ENCODE measurements at places on chromosomes 5 and 9.

DNA sequence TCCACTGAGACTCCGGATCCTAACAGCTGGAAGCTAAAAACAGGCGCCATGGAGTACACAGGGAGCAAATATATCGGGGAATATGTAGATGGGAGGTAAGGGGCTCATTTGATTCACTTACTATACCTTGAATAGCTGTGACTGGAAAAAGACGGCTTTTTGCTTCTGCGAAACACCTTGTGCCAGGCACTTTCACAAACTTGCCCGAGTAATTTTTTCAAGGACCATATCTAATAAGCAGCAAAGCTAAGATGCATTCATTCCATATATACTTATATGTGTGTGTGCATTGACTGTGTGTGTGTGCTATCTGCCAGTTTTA is 178 bp downstream of the MORN5 start:
- DNase-seq = no peak

DNA sequence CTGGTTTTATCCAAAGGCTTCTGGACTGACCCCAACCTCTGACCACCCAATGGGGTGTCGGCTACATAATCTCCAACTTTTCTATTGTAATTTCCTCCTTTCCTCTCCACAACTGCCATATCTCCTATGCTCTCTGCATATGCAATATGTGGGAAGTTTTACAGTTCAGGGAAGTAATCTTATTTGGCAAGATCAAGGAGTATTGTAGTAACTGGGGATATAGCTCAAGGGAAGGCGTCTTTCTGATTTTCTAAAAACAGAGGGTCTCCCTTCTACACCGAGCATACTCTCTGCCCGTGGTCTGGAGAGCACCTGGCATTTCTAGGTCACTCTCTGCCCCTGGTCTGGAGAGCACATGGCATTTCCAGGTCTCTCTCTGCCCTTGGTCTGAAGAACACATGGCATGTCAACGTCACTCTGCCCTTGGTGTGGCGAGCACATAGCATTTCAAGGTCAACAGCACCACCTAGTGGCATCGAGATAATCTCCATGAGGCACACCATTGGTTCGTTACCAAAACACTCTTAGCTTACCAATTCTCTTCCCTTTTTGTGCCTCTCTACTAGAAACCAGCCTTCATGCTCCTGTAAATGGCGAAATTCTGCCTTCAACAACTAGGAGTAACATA is 616.4 kb upstream of the NUDT12 start:
- DNase-seq = no peak

DNA sequence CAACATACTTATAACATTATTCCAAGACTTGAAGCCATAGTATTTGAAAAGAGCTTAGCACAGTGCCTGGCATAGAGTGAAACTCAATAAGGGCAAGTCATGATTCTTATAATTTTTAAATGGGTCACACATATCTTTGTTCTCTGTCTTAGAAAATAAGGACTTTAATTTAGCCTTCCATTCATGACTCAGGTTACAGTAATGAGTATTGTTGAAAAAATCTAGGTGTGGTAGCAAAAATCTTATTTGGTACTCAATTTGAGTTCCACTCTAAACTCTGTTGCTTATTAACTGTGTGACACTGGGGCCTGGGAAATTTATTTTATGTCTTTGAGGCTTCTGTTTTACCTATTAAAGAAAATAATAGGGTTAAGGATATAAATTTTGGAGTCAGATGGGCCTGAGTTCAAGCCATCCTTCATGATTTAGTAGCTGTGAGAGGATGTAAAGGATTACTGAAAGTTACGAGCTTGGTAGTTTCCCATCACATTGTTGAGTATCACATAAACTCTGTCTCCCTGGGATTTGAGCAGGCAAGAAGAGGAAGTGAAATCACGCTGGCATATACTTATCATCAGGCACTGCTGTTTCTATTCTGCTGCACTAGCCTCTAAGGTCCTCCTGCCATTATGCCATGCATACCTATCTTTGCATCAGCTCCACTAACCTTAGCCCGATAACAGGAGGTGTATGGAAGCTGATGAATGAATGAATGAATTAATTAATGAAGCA is 1.5 kb downstream of the SPINK9 start:
- no peak for DNase-seq

- DNase-seq = no peak
Measured at GRCh38 chr9:79977074-79977435, 405.3 kb downstream of the TLE4 start.

GRCh38 chr5:79798893-79799590 is 109.4 kb downstream of the CMYA5 start:
- no peak for DNase-seq

GRCh38 chr9:114169952-114170770 is 14.8 kb downstream of the COL27A1 start:
- no peak for DNase-seq

DNA sequence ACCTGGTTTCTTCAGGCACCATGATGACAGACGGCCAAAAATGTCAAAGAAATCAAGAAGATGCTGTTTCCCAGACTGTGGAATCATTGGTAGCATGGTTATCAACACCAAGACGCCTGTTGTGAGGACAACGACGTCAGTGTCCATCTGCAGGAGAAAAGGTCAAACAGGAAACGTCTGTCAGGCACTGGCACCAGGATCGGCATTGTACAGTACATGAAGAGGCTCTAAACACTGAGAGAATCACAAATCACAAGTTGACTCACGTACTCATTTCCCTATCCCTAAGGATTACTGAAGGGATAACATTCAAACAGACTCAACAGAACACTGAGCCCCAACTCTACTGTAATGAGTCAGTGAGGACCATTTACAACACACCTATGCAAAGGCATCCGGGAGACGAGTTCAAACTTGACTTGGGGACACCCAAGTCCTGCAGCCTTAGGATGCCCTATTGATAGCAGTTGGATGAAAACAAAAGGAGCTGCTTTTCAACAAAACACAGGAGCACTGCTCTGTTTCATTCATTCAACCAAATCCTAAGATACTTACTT is 21.0 kb downstream of the TSC1 start:
- no peak for DNase-seq

GRCh38 chr9:87236546-87236945 is 261.1 kb upstream of the DAPK1 start:
- no peak for DNase-seq

- DNase-seq = no peak
Measured at GRCh38 chr5:25448646-25449045, 803.9 kb upstream of the CDH10 start.

GRCh38 chr5:150067405-150067960 is 18.9 kb downstream of the CSF1R start:
- DNase-seq = no peak

DNA sequence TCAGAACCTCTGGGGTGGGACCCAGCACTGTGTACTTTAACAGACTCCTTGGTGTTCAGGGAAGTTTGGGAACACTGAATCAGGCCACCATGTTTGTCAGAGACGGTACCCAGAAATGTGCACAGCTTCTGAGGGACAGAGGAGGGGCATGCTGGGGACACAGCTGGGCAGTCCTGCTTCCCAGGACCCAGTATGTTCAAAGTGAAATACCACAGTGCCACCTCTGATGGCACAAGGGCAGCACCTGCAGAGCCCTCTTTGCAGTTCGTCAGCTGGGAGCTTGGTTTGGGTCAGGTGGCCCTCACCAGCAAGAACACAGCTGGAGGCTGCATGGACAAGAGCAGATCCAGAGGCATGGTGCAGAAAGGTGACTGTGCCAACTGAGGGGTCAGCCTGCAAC is 51.2 kb downstream of the NDST1 start:
- DNase-seq = no peak

DNA sequence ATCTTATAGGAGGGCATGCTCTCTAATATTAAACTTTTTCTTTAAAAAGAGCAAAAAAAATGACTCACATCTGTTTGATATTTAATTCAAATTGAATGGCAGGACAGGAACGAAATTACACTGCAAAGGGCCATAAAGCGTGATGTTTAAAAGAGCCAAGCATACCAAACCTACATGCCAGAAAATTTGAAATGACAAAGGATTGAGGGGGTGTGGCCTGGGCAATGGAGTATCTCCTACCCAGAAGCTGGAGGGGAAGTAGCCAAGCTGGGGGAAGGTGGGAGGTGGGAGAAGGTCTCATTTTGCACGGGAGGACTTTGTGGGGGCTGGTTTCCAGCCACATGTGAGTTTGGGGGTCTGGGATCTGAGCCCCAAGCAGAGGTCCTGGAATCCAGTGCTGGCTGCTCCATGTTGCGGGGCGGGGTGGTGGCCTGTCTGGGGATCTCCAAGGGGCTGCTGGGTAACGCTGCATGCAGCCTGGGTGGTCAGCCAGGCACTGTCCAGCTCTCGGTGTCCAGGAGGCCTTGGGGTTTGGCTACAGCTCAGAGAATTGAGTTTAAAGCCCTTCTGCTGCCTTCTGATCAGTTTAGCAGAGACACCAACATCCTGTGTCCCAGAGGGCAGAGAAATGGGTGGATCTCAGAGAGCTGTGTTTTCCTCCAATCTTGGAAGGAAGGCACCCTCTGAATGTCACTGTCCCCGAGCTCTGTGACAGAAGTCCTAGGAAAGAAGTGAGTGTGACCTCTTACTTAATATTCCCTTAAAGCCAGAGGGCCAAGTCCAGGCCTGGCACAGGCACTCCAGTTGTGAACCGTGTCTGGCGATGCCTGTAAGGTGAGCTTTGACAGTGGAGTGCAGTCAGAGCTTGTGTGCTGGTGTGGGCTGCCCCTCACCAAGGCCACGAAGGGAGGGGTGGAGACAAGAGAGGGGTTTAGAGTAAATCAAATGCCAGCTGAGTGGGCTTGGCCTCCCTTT is 7.6 kb downstream of the DCANP1 start:
- no peak for DNase-seq

DNA sequence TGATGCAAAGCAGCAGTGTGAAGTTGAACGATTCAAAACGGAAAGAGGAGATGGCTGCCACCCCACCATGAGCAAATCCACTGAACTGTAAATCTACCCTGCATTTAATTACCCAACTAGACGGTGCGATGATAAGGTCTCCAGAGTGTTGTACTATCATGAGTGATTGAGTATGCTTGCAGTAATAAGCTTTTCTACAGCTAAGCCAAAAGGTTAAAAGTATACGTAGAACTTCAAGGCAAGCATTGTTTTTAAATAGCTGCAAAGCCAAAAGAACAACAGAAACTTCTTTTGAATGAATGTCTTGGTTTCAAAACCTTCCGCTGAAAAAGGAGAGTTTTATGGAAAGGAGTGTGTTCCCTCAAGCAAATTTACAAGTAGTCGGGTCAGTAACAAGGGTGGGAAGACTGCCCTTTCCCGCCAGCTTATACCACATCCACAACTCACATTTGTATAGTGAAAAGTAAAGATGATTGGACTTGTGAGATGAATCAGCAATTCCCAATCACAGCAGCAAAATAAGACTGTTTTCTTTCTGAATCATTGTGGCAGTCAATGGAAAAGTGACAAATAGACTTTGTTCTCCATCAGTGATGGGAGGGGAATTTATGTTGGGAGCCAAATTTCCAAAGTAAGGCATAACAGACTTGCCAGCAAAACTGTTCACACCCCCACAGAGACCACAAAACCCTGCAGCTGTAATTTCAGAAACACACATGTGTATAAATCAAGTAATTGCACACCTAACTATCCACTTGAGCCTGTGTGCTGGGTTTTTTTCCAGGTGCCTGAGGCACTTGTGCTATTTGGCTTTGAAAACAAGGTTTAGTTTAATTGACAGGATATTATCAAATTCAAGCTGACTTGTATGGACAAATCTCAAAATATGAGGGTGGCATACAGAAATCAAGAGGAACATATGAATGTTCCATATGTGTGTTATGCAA is 407.7 kb upstream of the GRAMD2B start:
- DNase-seq = no peak

- no peak for DNase-seq
Measured at GRCh38 chr9:15262581-15262980, 44.4 kb downstream of the TTC39B start.

DNA sequence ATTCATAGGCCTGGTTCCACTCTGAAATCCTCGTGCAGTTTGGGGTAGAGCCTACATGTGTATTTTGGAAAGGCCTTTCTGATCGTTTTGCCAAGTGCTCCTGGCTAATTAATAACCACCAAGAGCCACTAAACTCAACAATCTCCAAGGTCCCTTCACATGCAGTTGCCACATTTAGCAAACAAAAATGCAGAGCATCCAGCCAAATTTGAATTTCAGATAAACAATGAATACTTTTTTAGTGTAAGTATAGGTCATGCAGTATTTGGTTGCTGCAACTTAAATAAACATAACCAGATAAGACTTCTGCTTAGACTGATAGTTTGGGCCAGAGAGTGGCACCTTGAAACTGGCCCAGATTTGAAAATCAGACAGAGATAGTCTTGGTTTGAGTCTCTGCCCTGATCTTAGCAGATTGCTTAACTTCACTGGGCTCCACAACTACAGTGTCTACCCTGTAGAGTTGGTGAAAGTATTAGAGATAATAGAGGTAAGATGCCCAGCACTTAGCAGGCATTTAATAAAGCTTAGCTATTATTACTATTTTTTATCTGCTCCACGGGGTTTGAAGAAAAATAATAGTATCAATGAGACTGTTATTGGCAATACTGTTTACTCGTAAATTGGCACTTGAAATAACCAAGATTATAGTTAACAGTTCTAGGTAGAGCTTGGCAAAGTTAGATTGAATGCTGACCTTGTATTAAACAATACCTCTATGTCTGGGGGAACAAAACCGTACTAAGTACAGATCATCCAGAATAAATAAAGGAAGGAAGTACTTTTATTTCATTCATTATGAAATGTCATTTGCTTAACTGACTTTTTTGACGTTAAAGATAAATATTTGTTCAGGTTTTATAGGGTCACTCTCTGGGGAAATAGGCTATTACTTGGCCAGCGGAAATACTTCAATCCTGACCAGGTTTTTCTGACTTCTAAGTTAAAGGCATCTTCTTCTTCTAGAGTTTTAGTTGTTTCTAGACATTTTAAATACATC is 274.8 kb downstream of the DOCK8 start:
- no peak for DNase-seq

DNA sequence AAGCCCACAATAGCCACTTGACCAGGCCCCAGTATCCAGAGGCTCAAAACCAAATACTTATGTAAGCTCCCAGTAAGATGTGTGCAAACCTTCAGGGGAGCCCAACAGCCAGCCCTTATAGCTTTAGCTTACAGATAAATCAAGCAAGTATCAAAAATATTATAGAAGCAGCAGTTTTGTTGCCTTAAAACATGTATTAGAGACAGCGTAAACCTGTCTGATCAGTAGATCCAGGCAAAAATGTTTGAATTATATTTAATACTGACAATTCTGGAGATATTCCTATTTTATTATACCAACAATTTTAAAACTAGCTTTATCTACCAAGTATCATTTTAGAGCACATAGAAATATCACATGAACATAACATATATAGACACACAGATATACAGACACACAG is 365.6 kb upstream of the KLF4 start:
- DNase-seq = no peak

DNA sequence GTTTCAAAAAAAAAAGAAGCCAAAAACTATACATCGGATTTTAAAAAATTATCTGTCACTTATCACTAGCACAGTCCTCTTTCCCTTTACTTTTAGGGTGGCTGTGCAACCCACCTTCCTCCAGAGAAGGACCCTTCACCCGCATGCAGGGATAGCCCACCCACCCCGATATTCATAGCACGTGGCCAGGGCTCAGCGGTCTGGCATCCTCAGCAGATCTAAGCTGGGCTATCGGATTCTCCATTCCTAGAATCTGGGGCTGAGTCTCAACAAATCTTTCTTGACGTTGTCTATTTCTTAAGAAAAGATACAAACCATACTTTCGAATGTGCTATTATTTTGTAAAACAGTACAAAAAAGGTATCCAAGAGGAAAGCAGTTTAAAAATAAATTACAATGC is 70.9 kb downstream of the MYO10 start:
- DNase-seq = no peak

- no peak for DNase-seq
Measured at GRCh38 chr5:151741678-151742423, 16.6 kb downstream of the ATOX1 start.

GRCh38 chr5:40404613-40405012 is 275.1 kb upstream of the PTGER4 start:
- DNase-seq = no peak

All from GM19239 (cell line).